ENCODE measurements at places on chromosomes 7 and 10. TPM values are rescaled to one million over a fixed set of nuclear protein-coding genes. Genes with fewer than 3 reads are reported as not detected.

GRCh38 chr10:130242513-130242912, 106.3 kb downstream of the GLRX3 start:
- H3K36me3 ChIP-seq = 0 out of 2 replicates have a peak, but pooled peaks cover 3% of the 10 kb centered on the region
- H3K27me3 ChIP-seq = no peaks in the 10 kb centered on the region
- no peak for DNase-seq
- H3K27ac ChIP-seq = no peak overlapping the region
- H3K4me3 ChIP-seq = no peak overlapping the region

- peak overlapping the region; percentile 96 for H3K27ac ChIP-seq
- peaks cover 2% of the 10 kb centered on the region for H3K27me3 ChIP-seq
- DNase-seq = no peak
Observed at GRCh38 chr7:27194686-27195379, 5.1 kb downstream of the HOXA13 start.

GRCh38 chr7:2205036-2205780, 27.5 kb downstream of the MAD1L1 start:
- H3K27me3 ChIP-seq = no peaks in the 10 kb centered on the region
- H3K36me3 ChIP-seq = no peaks in the 10 kb centered on the region
- H3K27ac ChIP-seq = 0 out of 2 replicates have a peak overlapping the region, but pooled peaks have one; percentile 8
- no peak overlapping the region for H3K4me3 ChIP-seq
- H3K4me1 ChIP-seq = peaks cover 20% of the 10 kb centered on the region

The CYP3A4 gene
- not detected for total RNA-seq
